ENCODE measurements at places on chromosomes 13 and 19. TPM values are rescaled to one million over a fixed set of nuclear protein-coding genes. Genes with fewer than 3 reads are reported as not detected.
A peak's percentile ranks its signal among the peaks of the same experiment; 100 is the strongest.

- DNase-seq: no peak
Observed at GRCh38 chr19:5651361-5651760, 28.5 kb downstream of the SAFB start.

- no peak for DNase-seq
Observed at GRCh38 chr19:28864024-28864503, 348.9 kb downstream of the UQCRFS1 start.

The GARIN5A gene
- total RNA-seq: not detected

- peak; percentile 76 for DNase-seq
Observed at GRCh38 chr19:47247308-47247990, 8.9 kb upstream of the CCDC9 start.

DNA sequence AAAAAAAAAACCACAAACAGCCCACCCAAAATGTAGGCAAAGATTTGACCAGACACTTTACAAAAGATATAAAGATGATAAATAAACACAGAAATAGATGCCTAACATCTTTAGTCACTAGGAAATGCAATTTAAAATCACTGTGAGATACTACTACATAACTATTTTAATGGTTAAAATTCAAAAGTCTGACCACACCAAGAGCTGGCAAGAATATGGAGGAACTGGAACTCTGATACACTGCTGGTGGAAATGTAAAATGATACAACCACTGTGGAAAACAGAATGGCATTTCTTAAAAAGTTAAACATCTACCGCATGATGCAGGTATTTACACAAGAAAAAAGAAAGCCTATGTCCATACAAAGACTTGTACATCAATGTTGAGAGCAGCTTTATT lies 26.8 kb downstream of the VWA8 start:
- no peak for DNase-seq

The ZNF784 gene
- 11.2 TPM for total RNA-seq

DNA sequence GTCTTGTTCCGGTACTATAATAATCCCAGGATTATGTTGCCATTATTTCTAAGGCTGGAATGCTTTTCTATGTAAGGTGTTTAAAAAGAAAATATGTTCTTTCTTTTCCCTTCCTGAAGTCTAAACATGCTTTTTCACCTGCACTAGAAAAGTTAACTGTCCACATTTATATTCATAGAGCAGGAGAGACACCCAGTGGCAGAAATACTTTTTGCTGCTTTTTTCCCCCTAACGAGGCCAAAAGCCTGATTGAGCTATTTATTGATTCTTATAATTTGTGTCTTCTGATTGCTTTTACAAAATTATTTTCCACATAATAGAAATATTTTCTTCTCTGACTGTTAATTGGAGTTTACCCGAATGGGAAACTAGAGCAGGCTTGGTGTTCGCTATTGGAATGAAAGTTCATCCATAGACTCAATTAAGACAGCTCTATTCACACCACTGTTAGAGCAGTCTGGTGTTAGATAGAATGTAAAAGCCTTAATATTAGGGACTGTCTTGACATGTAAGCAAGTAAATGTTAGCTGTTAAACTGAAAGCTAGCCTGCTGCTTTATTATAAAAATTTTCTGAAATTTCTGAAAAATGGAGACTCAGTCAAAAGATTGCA lies 15.8 kb downstream of the GPR180 start:
- peak; percentile 19 for DNase-seq

GRCh38 chr13:40206241-40207000 lies 460.0 kb downstream of the FOXO1 start:
- no peak for DNase-seq

DNA sequence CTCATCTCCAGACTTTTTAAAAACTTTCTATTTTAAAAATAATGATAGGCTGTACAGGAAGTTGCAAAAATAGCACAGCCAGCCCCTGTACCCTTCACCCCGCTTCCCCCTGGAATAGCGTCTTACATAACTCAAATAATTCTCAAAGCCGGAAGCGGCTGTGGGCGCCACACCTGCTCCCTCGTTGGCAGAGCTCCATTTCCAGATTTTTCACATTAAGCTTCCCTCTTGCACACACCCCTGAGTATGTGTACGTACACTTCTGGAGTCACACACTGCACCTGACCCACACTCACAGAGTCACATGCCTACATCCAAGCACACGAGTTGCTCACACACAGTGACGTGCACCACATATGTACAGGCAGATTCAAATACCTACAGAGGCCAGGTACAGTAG lies 24.9 kb upstream of the DPP9 start:
- no peak for DNase-seq

The SEMA6B gene
- total RNA-seq: 0.14 TPM

DNA sequence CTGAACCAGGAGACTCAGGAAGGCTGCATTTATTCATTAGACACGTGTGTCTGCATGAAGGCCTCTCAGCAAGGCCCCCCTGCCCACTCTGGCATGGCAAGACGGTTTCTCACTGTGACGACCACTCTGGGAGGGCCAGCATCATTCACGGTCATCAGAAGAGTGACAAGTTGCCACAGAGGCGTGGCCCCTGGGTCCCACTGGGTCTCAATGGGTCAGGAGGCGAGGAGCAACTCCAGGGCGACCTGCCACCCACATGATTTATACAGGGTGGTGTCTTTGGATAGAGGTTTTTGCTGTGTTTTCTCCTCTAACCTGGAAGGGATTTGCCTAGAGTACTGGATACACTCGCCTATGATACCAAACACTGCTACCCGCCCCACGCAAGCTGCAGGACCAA lies 60.7 kb downstream of the KLF2 start:
- DNase-seq: no peak

The PRR36 gene
- 0.25 TPM for total RNA-seq

DNA sequence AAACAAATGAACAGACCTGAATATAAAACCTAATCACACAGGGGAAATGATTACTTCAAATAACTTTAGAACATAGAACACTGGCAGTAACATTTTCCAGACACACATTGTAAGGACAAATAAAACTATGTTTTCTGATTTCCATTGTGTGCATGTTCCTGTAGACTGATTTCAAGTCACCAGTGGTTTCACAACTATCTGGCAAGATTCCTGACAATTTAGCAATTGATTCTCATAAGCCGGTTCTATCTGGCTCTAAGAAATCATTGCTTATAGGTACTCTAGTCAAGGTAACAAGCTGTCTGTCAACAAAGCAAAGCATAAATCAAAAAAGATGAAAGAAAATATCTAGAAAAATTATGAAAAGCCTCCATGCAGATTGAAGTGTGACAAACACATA lies 19.6 kb upstream of the PCCA start:
- no peak for DNase-seq

DNA sequence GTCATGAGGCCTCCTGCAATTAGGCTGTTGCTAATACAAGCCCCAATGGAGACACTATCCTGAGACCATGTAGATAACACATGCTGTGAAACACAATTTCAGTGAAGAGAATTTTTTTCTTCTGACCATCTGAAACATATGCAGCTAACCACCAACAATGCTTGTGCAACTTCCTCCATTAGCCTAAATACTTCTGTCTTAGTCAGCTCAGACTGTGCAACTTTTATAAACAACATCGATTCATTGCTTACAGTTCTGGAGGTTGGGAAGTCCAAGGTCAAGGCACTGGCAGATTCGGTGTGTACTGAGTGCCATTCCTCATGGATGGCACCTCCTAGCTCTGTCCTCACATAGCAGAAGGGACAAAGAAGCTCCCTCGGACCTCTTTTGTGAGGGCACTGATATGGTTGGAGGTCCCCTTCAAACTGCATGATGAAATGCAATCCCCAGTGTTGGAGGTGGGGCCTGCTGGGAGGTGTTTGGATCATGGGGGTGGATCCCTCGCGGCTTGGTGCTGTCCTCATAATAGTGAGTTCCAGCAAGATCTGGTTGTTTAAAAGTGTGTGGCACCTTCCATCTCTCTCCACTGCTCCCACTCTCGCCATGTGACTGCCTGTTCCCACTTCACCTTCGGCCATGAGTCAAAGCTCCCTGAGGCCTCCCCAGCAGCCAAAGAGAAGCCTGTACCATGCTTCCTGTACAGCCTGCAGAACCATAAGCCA lies 27.7 kb downstream of the STK24 start:
- DNase-seq: no peak

DNA sequence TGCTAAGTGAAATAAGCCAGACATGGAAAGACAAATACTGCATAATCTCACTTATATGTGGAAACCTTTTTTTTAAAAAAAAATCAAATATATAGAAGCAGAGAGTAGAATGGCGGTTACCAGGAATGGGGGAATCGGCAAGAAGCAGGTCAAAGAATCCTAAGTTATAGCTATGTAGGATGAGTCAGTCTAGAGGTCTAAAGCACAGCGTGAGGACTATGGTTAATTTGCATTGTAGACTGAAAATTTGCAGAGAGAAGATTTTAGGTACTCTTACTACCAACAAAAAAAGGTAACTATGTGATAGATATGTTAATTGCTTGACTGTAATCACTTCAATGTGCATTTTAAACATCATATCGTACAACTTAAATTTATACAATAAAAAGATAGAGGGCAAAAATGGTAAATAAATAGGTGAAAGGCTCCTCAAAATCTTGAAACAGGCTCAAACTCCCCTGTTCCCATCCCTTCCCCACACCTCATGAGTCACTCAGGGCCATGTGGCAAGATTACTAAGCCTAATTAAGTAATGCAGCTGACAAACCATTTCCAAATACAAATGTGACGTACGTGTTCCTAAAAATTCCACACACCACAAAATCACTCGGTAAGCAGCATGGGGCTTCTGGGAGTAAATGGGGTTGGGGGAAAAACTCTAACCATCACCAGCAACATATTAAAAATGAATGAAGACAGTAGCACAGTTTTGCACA lies 159.0 kb downstream of the USP12 start:
- DNase-seq: no peak

The VMAC gene
- 23.4 TPM for total RNA-seq

DNA sequence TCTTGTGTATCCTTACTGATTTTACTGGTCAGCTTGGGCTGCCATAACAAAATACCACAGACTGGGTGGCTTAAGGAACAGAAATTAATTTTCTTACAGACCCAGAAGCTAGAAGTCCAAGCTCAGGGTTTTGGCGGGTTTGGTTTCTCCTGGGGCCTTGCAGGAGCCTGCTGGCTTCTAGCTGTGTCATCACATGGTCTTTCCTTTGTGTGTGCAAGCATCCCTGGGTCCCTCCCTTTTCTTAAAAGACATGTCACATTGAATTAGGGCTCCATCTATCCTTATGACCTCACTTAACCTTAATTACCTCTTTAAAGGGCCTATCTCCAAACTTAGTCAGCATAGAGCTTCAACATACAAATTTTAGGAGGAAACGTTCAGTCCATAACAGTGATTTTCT lies 23.4 kb downstream of the UBAC2 start:
- no peak for DNase-seq

DNA sequence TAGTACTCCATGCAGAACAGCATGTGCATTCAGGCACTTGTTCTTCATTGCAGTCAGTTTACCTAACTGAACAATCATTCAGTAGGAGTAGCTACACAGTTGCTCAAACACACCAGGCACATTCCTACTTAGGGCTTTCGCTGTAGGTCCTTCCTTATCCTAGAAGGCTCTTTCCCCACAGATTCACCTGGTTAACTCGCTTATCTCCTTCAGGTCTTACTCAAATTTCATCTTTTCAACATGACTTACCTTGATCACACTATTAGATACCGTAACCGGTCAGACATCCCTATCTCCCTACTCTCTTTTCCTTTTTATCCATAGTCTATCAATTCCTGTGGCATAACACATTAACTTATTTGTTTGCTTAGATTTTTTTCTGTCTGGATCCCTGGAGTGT lies 14.6 kb downstream of the EDNRB start:
- no peak for DNase-seq

The CLIP3 gene
- 0.85 TPM for total RNA-seq

GRCh38 chr13:98722958-98723357 lies 29.5 kb downstream of the SLC15A1 start:
- no peak for DNase-seq

Data from CD4-positive, alpha-beta T cell (primary cell).